Activated CD4-positive, alpha-beta T cell treated with anti-CD3 and anti-CD28 coated beads for 24 hours (primary cell): ENCODE measurements at places on chromosomes 11 and 22.

- no peak for DNase-seq
These were observed 312.3 kb downstream of the MN1 start for GRCh38 chr22:27489178-27489675.

- no peak for DNase-seq
These were observed 46.9 kb upstream of the PICALM start for GRCh38 chr11:86115542-86116385.

DNA sequence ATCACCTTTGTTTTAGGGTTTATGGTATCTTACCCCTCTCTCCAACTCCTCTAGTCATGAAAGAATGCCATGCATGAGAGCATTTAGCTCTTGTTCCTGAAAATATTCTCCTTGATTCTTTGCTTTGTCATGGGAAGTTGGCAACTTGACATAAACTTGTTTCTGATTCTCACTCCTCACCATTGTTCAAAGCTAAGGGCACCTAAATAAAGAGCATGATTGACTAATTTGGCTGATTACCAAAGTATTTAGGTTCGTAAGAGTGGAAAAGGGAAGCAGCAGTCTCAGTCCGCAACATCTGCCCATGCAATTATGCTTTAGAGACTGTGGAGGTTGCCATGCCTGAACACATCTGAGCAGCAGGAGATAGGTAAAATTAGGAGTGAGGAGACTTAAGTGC is 26.4 kb downstream of the OR52K1 start:
- DNase-seq = no peak

DNA sequence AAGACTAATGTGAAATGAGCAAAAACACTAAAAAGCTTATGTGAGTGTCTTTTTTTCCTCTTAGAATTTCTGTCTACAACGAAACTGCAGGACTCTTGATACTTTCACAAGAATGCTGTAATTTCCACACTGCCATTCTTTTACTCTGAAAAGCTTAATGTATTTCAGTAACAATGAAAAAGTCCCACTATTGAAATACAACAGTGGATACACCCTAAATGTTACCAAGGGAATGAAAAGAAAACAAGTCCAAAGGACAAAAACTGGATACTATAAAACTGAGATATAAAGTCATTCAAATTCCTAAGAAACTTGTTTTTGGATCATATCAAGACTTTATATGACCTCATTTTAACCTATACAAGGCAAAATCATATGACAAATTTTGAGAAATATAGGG is 77.4 kb downstream of the SOX6 start:
- no peak for DNase-seq

DNA sequence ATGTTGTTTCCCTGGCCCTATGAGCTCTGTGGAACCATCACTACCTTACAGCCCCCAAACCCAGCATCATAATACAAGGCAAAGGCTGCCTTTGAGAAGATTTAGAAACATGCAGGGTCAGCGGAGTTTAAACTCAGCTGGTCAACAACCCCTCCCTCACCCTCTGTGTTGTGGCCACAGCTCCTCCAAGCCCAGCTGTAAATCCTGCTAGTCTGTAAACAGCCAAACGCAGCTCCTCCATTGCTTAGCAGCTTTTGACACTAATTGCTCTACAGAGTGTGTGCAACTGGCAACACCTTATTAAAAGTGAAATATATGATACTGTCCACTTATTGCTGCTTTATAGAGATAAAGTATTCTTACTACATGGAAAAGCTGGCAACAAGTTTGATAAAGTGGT is 29.1 kb downstream of the OPCML start:
- no peak for DNase-seq

DNA sequence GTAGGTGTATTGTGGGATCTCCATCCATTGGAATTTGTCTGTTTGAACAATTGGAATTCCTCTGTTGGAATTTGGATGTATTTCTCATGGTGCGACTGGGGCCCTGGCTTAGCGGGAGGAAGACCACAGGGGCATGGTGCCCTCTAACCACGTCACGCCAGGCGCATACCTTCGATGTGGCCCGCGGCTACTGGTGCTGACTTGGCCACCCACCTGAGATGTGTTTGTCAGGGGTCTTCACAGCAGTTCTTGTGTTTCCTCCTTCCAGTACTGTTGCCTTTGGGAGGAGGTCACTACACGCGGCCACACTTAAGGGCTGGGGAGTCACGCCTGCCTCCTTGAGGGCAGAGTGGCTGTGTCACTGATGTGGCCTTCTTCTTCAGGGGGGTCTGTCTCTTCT is 36.6 kb upstream of the GRAMD4 start:
- no peak for DNase-seq

GRCh38 chr11:98630736-98631135 is 390.0 kb upstream of the CNTN5 start:
- DNase-seq = no peak
